ENCODE measurements at places on chromosomes 2 and 18. TPM values are rescaled to one million over a fixed set of nuclear protein-coding genes. Genes with fewer than 3 reads are reported as not detected.

DNA sequence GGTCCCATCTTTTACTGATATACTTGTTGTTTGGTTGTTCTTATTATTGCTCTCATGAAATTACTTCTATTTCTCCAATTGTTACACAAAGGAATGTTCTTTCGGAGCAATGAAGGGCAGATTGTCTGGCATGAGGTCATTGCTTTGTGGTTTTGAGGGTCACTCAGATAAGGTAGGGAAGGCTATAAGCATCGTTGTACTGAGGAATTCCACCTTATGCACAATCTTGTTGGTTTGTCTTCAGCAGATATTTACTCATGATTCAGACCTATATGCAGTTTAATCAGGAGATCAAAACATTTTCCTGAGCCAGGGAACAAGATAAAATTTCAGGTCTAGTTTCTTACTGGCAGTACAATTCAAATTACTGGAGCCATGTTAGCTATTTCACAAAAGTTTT is 163.0 kb upstream of the SPHKAP start:
- DNase-seq: no peak

Gene C1GALT1C1L
- polyA plus RNA-seq: 2.8 TPM

- no peak for DNase-seq
These were observed 537.1 kb downstream of the EPHA4 start for GRCh38 chr2:221034973-221035372.

DNA sequence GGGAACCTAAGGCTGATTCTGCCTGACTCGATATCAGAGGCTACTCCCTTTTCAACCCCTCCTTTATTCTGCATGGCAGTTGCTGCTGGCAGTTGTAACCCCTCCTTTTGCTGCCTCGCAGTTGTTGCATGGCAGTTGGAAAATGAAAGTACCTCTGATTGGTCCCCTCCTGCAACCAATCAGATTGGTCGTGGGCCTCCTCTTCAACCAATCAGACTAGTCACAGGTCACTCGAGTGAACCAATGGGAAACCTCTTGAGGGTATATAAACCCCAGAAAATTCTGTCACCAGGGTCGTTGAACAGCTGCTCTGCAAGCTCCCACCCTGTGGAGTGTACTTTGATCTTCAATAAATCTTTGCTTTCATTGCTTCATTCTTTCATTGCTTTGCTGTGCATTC is 294.3 kb upstream of the SLC8A1 start:
- no peak for DNase-seq

- DNase-seq: no peak
These were observed 262.1 kb downstream of the LPIN1 start for GRCh38 chr2:12008425-12009061.

DNA sequence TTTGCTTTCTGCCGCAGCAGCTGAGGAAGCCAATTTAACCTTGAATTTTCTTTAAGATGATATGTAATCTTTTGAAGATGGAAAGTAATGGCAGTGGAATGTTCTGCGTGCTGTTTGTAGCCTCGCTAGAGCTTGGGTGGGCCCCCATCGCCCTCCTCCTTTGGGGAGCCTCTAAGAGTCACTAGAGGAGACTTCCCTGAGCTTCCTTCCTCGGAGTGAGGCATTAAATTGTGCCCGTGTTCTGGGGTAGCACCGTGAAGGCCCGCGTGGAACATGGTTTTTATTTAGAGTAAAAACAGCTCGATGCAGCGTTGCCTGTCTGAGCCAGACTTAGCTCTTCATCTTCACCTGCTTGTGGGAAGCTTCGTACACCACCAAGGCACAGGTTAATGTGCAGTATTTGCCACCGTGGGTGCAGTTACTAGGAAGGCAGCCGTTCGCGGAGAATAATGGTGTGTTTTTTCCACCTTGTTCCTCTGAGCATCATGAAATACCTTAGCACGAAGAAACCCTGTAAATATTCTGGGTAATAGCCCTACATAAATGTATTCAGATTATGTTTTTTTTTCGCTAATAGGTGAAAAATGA is 38.5 kb downstream of the NCK2 start:
- DNase-seq: no peak

GRCh38 chr2:74074487-74074886 is 73.2 kb downstream of the BOLA3 start:
- DNase-seq: no peak

Gene FAP
- polyA plus RNA-seq: 10.1 TPM

GRCh38 chr2:197195518-197195917 is 115.1 kb downstream of the ANKRD44 start:
- DNase-seq: no peak

DNA sequence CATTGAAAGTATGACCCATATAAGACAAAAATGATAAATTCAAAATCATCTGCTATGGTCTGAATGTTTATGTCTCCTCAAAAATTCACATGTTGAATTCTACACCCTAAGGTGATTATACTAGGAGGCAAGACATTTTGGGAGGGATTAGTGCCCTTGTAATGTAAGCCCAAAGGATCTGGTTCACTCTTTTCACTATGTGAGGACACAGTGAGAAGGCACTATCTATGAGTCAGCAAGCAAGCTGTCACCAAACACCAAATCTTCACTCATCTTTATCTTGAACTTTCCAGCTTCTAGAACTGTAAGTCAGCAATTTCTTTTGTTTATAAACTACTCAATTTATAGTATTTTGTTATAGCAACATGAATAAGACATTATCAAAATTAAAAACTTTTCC is 284.7 kb upstream of the ZC3H15 start:
- DNase-seq: no peak

DNA sequence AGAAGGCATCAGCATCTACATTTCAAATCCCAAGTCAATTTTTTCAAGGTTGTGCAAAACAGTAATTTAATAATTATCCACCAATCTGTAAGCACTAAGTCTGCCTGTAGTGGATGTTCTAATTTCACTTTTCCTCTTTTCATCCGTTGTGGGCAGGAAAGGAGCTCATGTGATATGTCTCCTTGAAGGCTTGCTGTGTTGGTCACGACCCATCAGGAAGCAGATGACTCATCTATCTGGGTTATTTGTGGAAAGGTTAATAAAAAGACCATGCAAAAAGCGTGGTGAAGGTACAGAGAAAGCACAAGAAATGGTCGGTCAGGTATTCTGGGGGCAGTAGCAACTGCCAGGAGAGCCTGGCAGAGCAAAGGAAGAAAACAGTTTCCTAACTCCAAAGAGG is 476.7 kb upstream of the RAB6C start:
- DNase-seq: no peak

GRCh38 chr2:28620801-28621171 is 124.9 kb downstream of the PLB1 start:
- no peak for DNase-seq

DNA sequence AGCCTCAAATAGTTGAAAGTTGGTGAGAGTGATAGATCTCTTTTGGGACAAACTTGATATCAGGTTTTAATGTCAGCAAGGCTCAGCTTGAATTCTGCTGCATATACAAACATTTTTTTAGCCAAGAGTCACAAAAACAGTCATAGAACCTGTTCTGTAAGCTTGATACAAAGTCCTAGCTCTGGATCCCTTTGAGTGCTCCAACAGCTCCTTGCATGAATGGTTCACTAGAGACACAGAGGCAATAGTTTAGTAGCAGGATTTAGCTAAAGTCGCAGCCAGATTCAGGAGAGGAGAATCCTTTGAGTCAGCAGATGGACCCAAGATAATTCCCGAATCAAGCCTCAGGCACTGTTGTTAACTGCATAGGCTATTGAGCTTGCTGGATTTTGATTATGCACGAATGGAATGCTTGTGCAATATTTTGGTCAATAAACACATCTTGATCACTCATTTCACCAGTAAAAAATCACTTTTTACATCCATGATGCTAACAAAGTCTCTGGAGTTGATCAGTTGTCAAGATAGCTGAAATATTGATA is 148.6 kb downstream of the KLHL14 start:
- no peak for DNase-seq

DNA sequence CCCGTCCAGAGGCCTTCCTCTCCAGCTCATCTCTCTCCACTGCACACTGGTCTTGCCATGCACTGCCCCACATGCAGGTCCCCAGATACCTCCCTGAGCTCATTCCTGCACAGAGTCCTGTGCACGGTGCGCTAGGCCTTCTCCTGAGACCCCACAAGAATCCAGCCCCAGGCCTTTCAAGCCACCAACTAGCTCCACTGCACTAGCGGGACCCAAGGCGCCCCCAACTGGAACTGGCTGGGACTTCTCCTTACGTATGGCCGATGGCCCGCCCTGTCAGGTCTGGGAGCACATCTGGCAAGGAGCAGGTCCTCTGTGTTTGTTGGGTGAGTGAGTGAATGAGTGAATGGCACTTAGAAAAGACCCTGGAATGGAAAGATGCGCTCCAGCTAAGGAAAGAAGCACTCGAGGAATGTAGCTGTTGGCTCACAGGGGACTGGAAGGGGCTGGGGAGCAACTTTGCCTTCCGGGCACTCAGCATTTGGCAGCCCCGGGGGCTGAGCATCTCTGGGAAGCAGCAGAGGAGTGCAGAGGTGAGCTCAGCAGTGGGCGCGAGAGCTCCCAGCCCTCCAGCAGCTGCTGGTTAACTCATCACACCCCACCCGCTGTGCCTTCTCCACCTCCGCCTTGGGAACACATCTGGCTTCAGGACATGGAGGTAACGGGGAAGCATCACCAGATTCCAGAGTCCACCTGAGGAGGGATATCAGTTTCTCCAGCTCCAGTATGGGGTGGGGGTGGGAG is 223.1 kb downstream of the GLI2 start:
- no peak for DNase-seq

Gene GATA6
- polyA plus RNA-seq: 10.6 TPM

Gene CLHC1
- polyA plus RNA-seq: 30.4 TPM

DNA sequence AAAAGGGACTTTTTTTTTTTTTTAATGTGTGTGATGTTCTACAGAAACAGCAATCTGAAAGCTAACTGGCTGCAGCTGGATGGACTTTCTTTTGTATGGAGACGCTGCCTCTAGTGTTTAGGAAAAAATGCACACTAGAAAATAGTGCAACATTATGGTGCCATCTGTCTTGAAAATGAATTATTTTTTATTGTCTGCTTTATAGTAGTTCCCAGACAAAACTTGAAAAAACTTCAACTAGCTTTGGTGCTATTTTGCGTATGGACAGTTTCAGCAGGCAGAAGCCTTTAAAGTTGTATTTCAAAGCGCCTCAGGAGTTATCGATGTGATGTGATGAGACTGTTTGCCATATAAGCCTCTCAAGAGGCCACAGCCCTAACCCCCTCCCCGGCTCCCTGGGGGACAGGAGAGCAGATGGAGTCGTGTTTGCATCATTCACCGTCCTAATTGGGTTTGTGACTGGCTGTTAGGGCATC is 86.9 kb downstream of the LTBP1 start:
- peak; percentile 49 for DNase-seq

- DNase-seq: no peak
These were observed 82.6 kb downstream of the HDAC4 start for GRCh38 chr2:239318151-239318611.

DNA sequence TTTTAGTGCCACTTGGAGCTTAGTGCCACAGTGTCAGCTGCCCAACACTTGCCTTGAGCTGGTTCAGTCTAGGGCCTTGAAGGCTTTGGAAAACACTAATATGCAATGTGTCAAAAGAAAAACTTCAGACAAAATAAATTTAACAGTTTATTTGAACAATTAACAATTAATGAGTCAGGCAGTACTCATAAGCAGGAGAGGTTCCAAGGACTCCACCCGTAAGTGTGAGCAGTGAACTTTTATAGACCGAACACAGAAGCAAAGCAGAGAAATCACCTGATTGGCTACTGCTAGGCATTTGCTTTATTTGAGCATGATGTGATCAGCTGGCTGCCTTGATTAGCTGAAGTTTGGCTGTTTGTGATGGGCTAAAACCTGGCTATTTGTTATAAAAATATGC is 49.5 kb upstream of the TBC1D8 start:
- no peak for DNase-seq

DNA sequence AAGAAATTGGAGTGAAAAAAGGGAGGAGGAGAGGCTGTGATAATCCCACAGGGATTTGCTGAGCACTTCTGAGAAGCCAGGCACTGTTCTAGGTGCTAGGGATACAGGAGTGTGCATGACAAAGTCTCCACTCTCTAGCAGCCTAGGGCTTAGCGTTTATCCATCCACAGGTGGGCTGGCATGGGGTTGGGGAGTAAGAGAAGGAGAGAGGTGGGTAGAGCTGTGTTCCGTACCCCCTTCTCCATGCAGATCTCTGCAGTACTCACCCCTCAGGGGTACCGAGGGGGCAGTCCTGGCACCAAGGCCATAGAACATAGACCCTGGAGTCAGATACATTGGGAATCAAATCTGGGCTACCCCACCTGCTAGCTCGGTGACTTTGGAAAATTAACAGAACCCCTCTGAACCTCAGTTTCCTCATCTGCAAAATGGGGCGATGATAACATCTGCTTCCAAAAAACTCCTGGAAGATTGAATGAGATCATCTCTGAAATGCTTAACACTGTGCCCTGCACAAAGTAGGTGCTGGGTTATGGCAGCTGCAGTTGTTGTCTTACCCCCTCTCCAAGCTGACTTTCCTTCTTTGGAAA is 18.6 kb downstream of the FOSL2 start:
- no peak for DNase-seq

GRCh38 chr2:173351879-173352278 is 2.8 kb upstream of the CDCA7 start:
- no peak for DNase-seq

DNA sequence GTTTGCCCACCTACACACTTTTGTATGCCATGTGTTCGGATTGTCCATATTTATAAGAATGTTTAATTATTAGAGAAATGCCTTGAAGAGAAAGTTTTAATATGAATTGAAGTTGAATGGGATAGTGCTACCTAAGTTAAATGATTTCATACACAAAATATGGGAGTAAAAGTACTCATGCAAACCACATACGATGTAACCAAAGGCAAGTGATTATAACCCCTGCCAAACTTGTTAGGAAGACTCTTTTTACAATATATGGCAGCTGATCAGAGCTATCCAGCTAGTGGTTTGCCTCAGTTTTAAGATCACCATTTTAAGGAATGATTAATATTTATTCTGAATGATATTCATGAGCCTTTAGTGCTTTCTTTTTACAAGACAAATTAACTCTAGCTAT is 106.7 kb downstream of the MYO1B start:
- no peak for DNase-seq

Gene CCDC74B
- 17.1 TPM for polyA plus RNA-seq

DNA sequence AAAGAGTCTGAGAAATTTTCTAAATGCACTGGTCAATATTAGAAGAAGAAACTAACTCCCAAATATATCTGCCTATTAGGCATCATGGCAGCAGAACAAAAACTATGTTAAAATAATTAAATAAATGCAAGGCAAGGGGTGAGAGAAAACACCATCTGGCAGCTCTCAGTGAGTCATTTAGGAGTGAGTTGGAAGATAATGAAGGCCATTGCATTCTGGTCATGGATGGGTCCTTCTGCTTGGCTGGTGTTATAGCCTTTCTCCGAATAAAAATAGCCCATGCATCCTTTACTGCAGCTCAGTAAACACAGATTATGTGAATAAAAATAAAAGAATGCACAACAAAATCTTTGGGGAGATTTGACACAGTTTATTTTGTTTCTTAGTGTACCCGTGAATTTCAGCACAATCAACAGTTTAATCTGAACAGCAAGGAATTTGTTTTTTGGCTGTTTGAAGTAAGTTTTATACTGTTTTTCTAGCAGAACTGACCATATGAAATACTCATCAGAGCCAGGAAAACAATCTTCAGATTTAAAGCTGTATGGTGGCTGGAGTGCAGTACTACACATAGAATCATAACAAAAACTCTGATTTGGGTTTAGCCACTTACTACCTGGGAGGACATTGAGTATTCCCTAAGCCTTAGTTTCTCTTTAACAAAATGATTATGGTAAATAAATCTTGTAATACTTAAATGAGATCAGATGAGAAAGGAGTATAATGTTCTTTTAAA is 225.1 kb upstream of the ITGA4 start:
- DNase-seq: no peak

Gene NMUR1
- 1.1 TPM for polyA plus RNA-seq

Gene RPRM
- polyA plus RNA-seq: 4.7 TPM

GRCh38 chr2:65901756-65902155 is 469.4 kb upstream of the SPRED2 start:
- DNase-seq: no peak

- DNase-seq: no peak
These were observed 4.1 kb downstream of the MYO1B start for GRCh38 chr2:191249156-191249813.

Data from renal pelvis (tissue), 12 donors.